ENCODE measurements at places on chromosomes 6 and 20.

GRCh38 chr6:105664931-105665330 lies 262.0 kb upstream of the PREP start:
- no peak for DNase-seq

DNA sequence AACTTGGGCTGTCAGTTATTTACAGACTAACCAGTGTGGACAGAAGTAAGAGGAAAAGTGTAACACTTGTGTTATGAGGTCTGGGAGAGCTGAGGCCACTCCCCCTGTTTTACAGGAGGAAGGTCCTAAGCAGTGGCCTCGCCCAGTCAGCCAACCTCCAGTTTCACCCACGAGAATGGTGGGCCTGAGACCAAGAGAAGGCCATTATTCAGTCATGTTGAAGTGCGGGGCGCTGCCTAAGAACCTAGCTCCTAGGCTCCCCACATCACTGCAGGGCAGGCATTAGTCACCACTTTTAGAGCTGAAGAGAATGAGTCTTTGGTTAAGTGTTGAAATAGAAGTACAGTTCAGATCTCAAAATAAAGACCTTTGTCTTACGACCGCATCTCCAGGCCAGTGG lies 27.9 kb downstream of the CDYL start:
- DNase-seq = no peak

- DNase-seq = no peak
Observed at GRCh38 chr6:13094781-13095425, 233.4 kb downstream of the TBC1D7 start.

GRCh38 chr6:57224769-57225515 lies 2.8 kb upstream of the RAB23 start:
- DNase-seq = no peak

DNA sequence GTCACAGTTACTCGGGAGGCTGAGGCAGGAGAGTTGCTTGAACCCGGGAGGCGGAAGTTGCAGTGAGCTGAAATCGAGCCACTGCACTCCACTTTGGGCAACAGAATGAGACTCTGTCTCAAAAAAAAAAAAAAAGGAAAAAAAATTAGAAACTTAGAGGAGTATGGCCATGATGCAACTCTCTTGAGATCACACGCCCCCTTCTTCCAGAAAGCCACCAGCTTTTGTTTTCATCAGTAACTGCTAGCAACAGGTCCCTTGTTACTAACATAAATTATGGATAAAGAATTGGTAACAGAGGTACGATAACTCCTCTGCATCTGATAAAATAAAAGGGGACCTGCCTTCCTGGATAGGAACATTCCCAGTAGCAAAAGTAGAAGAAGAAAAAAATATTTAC lies 308.2 kb downstream of the CD83 start:
- no peak for DNase-seq

- DNase-seq = no peak
Observed at GRCh38 chr20:36967636-36968035, 16.1 kb upstream of the SAMHD1 start.

DNA sequence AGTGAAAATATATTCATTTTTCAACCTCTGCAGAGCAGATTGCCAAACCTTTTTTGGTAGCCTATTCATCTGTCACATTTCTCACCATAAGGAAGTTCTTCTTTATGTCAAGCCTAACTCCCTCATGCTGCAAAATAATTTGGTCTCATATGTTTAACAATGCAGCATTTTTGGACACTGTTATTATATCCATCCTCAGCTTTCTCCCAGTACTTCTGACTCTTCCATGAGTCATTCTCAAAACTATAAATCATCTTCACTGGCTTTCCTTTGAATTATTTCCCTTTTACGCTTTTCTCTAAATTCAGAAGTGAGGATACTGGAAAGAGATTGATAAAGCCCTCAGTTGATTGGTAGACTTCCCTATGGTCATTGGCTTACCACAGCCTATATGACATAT lies 192.2 kb downstream of the TPBG start:
- no peak for DNase-seq

GRCh38 chr6:16414205-16414604 lies 175.8 kb downstream of the GMPR start:
- no peak for DNase-seq

DNA sequence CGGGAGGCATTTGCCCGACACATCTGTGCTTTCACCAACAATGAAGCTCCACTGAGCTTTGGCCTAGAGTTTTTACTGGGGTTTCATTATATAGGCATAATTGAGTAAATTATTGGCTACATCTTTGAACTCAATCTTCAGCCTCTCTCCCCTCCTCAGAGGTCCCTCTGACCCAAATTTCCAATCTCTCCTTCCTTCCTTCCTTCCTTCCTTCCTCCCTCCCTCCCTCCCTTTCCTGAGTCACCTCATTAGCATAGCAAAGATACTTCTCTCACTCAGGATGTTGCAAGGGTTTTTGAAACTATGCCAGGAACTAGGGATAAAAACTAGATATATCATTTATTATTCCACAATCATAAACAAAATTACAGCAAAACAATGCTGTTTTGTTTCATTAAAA lies 238.2 kb upstream of the PRND start:
- DNase-seq = no peak

DNA sequence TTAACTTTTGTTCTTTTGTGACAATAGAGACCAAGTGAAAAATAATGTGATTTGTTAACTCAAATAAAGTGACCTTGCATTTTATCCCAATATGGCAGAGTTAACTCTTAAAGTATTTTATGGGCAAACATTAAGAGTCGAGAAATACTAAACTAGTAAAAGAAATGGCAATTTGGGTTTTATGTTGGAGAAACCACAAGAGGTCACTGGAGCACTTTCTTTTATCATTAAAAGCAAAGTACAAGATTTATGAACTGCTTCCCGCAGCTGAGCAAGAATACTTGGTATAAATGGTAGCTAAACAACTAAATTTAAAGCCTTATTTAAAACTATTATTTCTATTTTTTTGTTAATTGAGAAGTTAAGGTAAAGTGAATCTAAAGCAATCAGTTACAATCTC lies 33.5 kb upstream of the MCM9 start:
- no peak for DNase-seq

- DNase-seq = no peak
Observed at GRCh38 chr6:98590136-98590681, 244.2 kb upstream of the POU3F2 start.

- peak; percentile 36 for DNase-seq
Observed at GRCh38 chr20:35615667-35616464, at the start of gene SPAG4. SPAG4 (plus strand) TSS chr20:35615829; CDS start chr20:35616004, 175 bp downstream.

- DNase-seq = no peak
Observed at GRCh38 chr20:57261457-57262251, 4.8 kb downstream of the BMP7 start.

DNA sequence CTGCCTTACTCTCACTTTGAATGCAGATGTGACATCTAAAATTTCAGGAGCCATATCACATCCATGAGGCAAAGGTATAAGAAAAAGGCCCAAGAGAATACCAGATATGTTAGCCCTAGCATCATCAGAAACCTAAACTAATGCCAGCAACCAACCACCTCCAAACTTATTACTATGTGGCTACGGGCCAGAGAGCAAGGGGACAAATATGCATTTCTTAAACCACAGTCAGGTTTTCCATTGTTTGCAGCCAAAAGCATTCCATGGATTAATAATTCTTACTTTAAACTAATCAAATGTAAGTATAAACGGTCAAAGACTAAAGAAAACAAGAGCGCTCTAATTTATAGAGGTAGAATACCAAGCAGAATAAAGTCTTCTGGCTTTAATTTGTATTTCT lies 84.7 kb downstream of the TASP1 start:
- DNase-seq = no peak

GRCh38 chr6:166830891-166831363 lies 125.4 kb downstream of the RNASET2 start:
- no peak for DNase-seq

GRCh38 chr20:53657279-53657678 lies 63.6 kb upstream of the ZNF217 start:
- no peak for DNase-seq

- DNase-seq = no peak
Observed at GRCh38 chr6:98824902-98825599, 9.3 kb upstream of the POU3F2 start.

DNA sequence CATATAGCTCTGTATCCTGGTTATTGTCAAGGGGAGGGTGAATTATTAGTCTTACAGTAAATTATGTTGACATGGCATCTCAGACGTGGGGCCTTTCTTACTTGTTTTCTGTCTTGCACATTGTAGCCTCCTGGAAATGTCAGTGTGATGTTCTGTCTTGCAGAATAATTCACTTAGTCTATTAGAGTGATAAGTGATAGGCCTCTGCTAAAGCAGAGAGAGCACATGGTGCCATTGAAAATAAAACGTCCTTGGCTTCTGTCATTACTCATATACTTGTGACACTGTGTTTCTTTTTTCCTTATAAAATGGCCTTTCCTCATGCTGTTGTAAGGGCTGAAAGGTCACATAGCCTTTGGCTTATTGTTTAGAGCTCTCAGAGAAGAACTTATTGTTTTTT lies 531.0 kb downstream of the EPM2A start:
- DNase-seq = no peak

- no peak for DNase-seq
Observed at GRCh38 chr20:35497780-35498189, 31.7 kb downstream of the C20orf173 start.

DNA sequence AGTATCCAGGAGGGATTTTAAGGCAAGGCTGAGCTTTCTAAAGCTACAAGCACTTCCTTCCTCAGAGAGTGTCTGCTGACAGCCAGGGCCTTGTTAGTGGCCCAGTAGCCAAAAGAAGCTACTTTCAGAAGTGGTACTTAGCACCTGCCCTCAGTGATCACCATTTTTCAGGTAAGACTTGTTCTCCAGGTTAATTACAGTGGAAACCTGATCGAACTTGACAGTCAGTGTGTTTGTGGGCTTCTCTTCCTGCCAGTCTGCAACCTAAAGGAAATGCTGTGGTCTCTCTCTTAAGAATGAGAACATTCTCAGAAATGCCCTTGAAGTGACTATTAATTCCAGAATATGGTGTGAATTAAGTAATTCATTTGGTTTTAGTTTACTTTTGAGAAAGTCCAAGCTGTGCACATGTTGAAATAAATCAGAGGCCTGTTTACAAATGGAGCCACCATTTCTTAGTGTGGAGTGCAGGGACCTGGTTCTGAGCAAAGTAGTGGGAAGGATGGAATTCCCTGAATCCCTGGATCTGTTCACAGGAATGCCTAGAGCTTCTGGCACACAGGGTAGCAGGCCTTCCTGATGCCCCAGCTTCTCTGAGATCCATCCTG lies 185.3 kb upstream of the AGPAT4 start:
- DNase-seq = no peak

DNA sequence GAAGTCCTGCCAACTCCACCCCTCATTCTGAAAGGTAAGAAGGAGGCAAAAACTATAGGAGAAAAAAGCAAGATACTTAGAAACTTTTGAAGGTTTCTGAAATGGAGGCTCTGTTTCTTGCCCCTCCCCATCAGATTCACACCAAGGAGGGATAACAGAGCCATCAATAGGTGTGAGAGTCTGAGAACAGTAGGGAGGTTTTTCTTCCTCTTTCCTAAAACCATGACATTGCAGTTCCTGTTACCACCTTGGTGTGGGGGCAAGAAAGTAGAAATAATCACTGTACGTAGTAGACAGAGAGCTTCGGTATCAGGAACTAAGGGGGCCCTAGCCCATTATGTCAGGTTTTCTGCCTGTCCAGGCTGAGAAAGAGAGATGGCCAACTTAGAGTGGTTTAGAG lies 333.3 kb upstream of the SYNCRIP start:
- no peak for DNase-seq

- DNase-seq = no peak
Observed at GRCh38 chr6:51266604-51267003, 447.9 kb downstream of the TFAP2B start.

DNA sequence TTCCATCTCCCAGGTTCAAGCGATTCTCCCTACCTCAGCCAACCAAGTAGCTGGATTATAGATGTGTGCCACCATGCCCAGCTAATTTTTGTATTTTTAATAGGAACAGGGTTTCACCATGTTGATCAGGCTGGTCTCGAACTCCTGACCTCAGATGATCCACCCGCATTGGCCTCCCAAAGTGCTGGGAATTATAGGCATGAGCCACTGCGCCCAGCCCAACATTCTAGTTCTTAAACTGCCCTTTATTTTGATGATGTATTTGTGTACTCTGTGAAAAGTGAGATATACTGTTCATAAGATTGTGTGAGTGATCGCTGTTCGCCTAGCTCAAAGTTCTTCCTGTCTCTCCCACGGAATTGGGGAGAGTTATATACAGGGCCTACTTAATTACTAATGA lies 93.1 kb downstream of the HFE start:
- DNase-seq = no peak

- no peak for DNase-seq
Observed at GRCh38 chr20:3996399-3996798, 19.0 kb downstream of the RNF24 start.

- DNase-seq = no peak
Observed at GRCh38 chr6:52871621-52872020, 31.0 kb upstream of the GSTA5 start.

- no peak for DNase-seq
Observed at GRCh38 chr6:56689114-56689513, 46.4 kb upstream of the DST start.

DNA sequence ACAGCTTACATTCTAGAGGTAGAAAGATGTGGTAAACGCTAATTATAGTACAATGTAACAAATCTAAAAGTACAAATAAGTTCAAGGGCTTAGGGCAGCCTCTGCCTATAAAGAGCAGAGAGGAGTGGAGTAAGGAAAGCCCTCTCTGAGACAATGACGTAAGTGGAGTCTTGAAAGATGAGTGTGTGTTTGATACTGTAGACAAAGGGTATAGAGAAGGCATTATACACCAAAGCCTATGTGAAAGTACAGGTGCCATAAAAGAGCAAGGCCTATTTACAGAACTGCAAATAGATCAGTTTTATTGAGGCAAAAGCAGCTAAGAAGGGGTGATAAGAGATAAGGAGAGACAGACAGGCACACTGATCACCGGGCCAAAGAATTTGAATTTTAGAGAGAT lies 10.9 kb downstream of the GOPC start:
- no peak for DNase-seq

DNA sequence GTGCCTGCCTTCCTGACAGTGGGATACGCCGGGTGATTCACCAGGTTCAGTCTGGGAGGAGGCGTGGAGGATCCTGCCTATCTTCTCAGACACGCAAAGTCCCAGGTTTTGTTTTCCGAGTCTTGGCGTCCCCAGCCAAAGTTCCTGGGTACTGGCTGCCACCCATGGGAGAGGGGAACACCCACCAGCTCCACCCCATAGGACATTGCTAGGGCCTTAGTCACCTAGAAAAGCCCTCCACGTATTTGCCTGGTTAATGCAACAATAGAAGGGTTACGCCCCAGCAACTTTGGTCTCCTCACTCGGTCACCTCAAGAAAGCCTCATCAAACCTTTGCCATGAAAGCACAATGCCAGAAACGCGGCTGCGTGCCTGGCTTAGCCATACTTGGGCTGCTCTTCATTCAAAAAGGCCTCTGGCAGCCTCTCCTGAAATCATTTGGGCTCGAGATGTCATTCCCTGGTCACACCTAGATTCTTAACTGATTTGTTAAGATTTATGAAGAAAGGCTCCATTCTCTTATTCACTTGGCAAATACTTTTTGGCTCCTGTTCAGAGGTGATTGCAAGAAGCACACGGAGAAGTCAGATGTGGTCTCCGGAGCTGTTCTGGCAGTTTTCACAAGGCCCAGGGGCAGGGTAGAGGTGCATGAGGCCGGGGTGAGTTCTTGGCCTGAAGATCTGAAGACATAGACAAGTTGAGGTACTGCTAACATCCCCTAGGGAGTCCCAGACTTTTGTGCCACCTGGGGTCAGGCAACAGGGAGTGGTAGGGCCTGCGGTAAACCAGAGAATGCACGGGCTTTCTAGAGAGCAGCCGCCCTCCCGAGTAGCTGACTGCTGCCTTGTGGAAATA lies 35.5 kb upstream of the ZNF133 start:
- DNase-seq = no peak

Measured in cortex of kidney (tissue), 1 donor.